ENCODE measurements at places on chromosomes 12 and 14.

GRCh38 chr12:95402096-95402495, 71.9 kb upstream of the METAP2 start:
- DNase-seq = no peak

- DNase-seq = no peak
Measured at GRCh38 chr12:77001276-77001675, 64.1 kb downstream of the E2F7 start.

DNA sequence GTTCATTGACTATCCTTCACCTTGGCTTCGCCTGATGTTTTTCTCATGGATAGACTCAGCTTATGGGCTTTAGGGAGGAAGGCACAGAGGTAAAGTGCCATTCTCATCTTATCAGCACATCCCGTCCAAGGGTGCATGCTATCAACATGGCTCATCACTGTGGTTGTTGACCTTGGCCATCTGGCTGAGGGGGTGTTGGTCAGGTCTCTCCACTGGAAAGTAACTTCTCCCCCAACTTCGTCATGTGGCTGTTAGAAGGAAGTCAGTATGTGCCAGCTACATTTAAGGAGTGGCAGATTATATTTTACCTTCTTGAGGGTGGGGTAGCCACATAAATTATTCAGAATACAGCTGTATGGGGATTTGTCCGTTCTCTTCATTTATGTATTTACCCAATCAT, 68.9 kb downstream of the EML1 start:
- no peak for DNase-seq

DNA sequence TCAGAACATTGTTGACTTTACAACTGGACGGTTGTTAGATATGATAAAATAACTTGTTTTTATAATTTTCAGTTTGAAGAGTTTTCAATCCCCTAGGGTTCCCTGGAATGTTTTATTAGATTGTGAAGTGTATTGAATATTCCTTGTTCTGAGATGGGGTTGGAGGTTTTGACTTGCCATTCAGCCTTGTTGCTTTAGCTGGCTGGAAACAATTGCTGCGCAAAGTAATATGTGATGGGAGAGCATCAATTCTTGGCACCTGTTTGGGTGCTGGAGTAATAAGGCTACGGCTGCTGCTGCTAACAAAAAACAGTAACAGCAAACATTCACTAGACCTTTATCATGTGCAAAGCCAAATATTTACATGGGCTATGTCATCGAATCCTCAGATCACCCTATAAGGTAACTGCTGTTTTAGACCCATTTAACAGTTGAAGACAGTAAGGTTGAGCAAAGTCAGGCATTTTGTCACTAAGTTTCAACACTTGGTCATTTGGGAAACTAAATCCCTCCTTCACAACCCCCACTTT, 241.0 kb upstream of the TBX3 start:
- no peak for DNase-seq

- DNase-seq = no peak
Measured at GRCh38 chr12:46489951-46490388, 117.4 kb upstream of the SLC38A2 start.

DNA sequence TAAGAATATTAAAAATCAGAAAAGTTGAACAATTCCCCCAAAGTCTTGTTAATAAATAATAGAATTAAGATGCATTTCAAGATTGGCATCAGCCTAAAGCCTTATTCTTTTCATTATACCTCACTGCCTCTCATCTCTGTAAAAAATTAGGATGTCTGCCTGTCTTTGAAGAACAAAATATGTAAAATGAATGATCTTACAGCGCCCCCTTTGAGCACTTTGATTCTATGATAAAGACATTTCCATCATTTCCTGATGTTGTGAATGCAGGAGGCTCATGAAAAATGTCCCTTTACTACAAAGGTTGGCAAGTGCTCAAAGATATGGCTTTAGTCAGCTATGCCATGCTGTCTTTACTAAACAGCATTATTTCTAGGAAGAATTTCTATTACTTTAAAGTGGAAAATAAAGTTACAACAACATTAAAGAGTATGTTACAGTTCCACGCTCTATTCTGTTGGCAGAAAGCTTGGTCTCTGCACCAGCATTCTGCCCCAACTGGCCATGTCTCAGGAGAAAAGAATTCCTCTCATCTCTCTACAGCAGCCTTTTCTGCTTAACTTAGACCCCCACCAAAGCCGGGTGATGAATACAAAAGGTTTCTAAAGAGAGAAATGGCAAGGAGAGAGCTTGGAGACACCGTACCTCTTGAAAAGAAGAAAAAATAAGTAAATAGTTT, 95.1 kb downstream of the LLPH start:
- no peak for DNase-seq

DNA sequence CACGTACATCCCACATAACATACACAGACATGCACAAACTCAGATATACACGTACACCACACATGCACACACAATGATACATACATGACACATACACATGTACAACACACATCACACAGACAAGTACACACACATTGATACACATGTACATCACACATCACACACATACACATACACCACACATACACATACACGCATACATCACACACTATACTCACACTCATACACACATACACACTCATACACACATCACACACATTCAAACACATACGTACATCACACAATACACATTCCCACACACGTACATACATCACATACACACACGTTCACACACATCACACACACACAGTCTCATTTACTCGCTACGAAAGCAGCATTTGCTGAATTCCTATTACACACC, 4.5 kb downstream of the ZNF605 start:
- no peak for DNase-seq

Measured in AG09309 (cell line).